ENCODE measurements at places on chromosomes 13 and 19. TPM values are rescaled to one million over a fixed set of nuclear protein-coding genes. Genes with fewer than 3 reads are reported as not detected.

GRCh38 chr13:20198781-20199180, 6.0 kb upstream of the GJB2 start:
- DNase-seq = no peak

- peak; percentile 65 for DNase-seq
Measured at GRCh38 chr13:100547791-100548201, 40.8 kb downstream of the GGACT start.

- no peak for DNase-seq
Measured at GRCh38 chr13:67369895-67370660, 139.9 kb upstream of the PCDH9 start.

ZNF146 gene
- 24.5 TPM for total RNA-seq

PRR22 gene
- 2.8 TPM for total RNA-seq

Data from pancreas (tissue), 10 donors.